ENCODE measurements at places on chromosomes 13 and 19.

DNA sequence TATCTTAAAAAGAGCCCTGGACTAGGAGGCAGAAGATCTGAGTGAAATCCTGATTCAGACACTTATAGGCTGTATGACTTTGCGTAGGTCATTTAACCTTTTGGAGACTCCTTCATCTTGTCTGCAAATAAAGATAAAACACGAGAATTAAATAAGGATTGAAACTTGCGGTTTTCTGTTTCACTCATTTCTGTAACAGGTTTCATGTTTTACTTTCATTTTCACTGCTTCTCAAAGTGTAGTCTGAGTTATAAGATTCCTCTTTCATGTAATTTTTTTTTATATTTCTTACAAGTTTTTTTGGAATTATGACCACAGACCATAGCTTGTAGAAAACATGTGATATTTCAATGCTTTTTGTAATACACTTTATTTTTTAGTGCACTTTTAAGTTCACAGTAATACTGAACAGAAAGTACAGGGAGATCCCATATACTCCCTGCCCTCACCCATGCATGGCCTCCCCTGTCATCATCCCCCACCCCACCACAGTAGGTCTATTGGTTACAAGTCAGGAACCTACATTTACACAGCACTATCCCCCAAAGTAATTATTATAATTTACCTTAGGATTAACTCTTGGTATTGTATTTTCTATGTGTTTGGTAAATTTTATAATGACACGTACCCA is 174.6 kb downstream of the ITGBL1 start:
- DNase-seq, result no peak

- DNase-seq, result no peak
Observed at GRCh38 chr13:98050041-98050466, 92.8 kb upstream of the FARP1 start.

DNA sequence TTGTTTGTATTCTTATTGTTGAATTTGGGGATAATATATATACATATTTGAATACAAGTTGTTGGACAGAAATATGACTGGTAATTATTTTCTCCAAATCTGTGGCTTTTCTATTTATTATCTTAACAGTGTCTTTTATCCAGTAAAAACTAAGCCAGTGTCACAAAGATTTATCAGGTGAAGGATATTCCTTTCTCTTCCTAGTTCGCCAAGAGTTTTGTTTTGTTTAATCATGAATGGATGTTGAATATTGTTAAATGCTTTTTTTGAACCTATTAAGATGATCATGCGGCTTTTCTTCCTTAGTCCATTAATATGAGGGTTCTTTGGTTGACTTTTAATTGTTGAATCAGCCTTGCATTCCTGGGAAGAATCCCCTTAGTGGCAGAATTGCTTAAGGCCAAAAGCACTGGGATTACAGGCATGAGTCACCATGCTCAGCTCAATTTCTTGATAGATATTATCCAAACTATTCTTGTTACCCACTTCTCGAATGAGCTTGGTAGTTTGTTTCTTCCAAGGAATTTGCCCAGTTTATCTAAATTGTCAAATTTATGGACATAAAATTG is 53.3 kb downstream of the TEX26 start:
- DNase-seq, result no peak

DNA sequence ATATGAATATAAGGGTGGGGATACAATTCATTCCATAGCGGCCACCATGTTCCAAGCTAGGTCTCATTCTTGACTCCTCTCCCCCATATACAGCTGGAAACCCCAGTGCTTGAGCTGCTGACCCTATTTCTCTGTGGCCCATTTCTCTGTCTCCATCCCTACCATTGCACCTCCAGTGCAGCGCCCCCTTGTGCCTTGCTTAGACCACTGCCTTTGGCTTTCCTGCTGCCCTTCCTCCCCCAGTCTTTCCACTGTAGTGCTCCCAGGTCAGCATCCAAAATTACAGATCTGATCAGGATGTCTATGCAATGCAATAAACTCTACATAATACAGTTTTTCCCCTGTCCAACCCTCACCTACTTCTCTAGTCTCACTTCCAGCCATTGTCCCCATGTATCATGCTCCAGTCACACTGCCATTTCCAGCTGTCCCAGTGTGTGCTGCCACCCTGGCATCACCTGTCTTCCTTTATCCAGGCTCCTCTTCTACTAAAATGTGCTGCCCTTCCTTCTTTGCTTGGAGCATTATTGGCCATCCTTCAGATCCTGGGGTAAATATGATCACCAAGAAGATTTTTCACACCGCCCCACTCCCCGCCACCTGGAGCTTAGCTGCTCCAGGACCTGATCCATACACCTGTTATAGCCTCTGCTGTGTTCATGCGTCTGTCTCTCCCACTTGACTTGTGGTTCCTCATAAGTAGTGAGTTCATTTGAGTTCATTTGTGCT is 199.4 kb upstream of the IPO5 start:
- DNase-seq, result no peak

DNA sequence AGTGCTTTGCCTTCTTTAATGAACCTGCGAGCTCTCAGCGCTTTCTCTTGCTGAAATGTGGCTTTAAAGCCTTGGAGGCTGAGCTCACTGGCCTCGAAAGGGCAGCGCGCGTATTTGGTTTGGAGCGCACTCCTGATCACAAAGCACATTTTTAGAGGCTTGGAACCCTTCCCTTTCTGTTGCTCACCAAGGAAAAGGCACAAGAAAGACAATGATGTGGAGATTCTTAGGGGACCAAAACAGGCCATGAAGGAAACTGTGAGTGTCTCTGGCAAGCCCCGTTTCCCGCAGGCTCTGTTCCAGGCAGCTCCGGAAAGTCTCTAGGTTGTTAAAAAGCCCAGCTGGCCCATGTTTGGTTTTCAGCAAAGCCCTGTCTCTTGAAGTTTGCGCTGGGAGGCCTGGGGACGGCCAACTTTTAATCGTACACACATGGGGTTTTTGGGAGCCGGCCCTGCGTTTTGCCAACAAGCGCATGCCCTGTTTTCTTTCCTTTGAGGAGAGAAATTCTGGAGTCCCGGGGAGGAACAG is 9.4 kb upstream of the SPC24 start:
- no peak for DNase-seq

DNA sequence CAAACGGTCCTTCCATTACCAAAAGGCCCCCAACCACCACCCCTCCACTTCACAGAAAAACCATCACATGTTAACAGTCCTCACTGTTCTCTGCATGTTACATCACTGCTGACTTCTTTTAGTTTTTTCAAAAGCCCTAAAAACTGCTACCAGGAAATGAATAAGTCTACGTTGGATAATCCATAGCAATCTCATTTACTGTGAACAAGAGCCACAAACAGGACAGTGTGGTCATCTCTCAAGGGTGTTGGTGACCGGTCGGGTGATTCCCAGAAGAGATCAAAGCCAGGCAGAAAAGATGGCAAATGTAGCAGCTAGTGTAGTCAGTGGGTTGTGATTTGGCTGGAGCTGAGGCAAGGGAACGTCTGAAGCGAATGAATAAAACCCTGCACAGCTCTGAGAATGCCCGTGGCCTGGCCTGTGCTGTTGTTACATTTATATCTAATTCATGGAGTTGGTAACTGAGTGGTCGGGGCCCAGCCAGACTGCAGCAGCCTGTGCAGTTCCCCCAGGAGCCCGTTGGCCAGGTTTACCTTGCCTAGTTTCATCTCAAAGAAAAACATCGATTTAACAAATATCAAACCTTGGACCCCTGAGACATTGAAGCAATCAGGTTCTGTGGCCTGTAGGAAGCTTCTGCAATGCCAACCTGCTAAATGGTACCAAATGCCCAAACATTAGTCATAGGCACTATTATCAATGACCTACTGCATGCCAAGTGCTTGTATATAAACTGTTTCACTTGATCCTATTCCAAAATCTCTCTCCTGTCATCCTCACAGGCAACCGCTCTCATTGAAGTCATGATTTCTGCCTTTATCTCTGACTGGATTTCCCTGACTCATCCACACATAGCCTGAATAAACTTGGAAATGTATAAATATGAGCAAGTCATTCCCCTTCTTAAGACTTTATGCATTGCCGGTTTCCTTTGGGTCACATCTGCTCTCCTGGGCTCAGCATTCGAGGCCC is 153.8 kb upstream of the SERP2 start:
- DNase-seq, result no peak

DNA sequence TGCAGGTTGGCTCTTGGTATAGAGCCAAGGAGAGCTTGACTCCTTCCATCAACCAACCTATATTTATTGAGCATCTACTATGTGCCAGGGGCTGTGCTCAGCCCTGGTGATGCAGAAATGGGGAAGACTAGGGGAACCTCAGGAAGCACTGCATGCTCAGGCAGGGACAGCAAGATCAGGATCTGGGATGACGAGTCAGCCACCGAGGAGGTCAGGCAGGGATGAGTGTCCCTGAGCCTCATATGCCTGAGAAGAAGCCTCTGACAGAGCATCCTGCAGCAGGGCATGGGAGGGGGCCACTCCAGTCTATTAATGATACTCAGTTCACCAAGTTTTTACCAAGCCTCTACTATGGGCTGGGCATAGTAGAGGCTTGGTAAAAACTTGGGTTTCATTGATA is 158.1 kb downstream of the KATNAL1 start:
- DNase-seq, result no peak

DNA sequence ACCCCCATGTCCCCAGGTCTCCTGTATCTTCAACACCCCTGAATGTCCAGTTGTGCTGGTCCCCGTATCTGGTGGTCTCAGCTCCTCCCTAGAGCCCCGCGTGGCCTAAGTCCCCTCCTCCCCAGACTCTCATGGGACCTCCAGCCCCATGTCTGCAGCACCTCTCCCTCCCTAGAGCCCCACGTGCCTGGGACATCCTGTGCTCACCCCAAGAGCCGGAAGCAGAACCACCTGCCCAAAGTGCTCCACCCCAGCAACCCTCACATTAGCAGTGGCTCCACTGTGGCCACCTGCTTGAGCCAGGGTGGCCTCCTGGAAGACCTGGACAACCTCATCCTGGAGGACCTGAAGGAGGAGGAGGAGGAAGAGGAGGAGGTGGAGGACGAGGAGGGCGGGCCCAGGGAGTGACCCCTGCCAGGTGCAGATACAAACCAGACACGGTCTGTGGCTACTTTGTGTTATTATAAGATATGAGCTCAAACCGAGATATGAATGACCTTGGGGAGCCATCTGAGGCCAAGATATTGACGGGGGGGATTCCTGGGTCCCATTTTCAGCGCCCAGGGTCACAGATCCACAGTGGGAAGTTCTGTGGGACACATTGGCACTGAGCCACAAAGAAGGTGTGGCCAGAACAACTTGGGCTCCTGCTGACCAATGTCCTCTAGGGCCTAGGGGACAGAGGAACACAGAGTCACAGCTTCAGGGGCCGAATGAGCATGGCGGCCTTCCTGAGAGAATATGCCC is 6.0 kb downstream of the SHFL start:
- no peak for DNase-seq

Measured in stimulated activated CD8-positive, alpha-beta memory T cell treated with anti-CD3 and anti-CD28 coated beads, Interleukin-15, amount 100 ng/mL, for 48 hours (primary cell).